ENCODE measurements at places on chromosomes 6 and 20.

GRCh38 chr6:162270966-162271365 lies 456.6 kb downstream of the PRKN start:
- no peak for DNase-seq

DNA sequence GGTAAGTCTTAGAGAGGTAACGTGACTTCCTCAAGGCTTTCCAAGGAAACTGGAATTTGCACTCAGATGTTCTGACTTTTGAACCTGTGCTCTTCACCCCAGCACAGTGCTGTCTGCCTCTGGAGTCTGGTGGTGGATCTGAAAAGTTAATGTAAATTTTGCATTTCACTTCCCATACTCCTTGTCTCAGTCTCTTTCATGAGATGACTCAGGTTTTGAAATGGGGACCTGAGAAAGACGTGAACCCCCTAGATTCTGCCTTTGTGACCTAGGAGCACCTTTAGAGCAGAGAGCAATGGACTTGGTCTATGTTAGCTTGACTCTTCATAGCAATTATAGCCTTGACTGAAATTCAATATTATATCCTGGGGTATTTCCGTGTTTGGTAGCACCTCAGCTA lies 223.0 kb downstream of the QKI start:
- no peak for DNase-seq

GRCh38 chr6:11848346-11848651 lies 69.7 kb upstream of the ADTRP start:
- no peak for DNase-seq

DNA sequence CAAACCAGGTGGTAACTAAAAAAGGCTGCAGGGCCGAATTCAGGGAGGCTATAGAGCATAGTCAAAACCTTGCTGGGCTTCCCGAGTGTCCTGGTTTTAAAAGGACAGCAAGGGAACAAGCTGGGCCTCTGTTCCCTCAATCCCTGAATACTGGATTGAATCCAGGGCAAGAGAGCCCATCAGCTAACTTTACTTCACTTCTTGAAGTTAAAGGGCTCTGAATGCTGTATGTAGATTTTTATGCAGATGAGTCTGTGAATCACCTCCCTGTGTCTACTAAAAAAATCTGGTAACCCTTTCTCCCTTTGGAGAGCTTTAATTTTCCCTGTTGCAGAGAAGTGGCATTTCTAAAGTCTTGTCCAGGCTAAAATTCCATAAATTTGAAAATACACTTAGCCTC lies 29.5 kb downstream of the LYRM4 start:
- no peak for DNase-seq

- DNase-seq, result no peak
Observed at GRCh38 chr20:49539481-49540231, 28.3 kb downstream of the PTGIS start.

DNA sequence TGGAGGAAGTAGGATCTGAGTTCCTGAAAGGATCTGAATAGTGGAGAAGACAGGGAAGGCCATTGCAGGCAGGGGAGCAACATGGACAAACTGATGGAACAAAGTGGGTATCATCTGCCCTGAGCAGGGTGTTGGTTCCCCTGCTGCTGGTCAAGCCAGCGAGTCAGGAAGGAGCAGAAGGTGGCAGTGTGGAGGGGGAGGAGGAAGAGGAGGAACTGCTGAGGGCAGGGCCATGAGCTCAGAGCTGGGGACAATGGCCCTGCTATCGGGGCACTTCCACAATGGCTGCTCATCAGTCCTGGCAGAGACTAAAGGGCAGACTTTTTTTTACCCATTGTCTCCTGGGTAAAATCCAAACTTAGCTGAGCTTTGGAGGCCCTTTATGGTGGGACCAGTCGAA lies 13.6 kb downstream of the CNBD2 start:
- no peak for DNase-seq

- no peak for DNase-seq
Observed at GRCh38 chr20:57783196-57783595, 73.4 kb upstream of the PMEPA1 start.

DNA sequence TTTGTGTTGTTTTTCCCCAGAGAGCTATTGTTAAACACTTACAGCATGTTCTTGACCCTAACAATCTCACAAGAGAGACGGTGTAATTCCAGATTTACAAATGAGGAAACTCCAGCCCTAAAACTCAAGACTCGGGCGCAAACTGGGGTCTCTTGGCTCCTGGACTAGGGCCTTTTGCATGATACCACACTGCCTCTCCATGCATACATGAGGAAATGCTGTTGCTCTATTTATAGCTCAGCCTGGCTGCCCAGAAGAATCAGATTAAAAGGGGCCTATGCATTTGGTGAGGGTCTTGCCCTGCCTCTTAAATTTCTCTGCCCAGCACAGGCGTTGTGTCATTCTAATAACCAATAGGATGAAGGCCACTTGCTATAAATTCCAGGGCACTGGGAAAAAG lies 30.5 kb upstream of the SNRPB2 start:
- no peak for DNase-seq

DNA sequence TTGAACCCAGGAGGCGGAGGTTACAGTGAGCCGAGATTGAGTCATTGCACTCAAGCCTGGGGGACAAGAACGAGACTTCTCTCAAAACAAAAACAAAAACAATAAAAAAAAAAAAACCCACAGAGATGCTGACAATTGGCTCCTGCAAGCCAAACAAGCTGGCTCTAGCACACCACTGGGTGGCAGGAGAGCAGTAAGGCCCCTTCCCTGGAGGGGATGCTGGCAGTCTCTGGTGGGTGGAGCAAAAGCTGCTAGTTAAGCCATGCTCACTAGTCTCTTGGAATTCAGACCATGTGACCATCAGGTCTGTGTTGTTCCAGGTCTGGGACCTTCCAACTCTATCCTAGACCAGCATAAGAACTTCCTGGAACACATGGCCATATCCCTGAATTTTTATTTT lies 18.9 kb upstream of the DSN1 start:
- no peak for DNase-seq

DNA sequence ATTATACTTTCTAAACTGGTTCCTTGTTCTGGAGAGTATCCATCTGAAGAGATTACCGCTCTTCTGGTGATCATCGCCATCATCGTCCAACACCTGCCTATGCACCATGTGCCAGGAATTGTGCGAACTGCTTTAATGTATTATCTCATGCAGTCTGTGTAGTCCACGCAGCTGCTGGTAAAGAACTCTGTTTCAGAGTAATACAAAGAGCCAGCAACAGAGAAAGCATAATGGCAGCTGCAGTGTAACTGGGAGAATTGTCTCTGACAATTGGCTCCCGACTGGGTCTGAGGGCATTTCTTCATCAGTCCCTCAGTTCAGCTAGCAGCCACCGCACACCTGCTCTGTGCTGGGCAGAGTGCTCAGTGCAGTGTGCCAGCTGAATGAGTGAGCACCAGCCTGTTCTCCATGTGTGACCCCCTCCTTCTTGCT lies 383.4 kb downstream of the GRIK2 start:
- no peak for DNase-seq

DNA sequence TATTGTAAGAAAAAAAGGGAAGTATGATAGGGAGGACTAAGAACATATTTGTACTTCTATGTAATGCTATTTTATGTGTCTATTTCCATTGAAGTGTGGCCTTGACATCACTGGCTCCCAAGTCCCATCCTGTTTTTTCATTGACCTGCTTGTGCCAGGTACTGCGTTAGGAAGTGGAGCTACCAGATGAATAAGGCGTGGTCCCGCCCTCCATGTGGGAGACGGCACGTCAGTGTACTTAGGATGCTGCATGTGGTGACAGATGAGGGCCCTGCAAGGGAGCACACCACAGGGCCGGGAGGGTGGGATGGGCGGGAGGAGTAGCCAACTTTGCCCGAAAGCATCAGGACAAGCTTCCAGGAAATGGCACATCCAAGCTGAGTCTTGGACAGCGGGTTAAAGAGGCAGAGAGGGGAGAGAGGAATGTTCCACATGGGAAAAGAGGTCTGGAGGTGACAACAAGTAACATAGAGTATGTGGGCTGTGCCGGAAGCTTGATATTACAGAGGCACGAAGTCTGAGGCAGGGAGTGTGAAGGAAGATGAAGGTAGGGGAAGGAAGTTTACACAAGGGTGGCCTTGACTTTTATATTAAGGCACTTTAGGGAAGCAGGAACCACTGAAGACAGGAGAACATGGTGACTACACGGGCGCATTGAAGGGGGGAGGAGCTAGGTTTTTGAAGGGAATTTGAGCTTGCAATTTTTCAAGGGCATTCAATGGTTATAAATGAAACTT lies 140.6 kb downstream of the MTHFD1L start:
- DNase-seq, result no peak

GRCh38 chr20:58707770-58708169 lies 15.2 kb downstream of the NPEPL1 start:
- DNase-seq, result no peak

DNA sequence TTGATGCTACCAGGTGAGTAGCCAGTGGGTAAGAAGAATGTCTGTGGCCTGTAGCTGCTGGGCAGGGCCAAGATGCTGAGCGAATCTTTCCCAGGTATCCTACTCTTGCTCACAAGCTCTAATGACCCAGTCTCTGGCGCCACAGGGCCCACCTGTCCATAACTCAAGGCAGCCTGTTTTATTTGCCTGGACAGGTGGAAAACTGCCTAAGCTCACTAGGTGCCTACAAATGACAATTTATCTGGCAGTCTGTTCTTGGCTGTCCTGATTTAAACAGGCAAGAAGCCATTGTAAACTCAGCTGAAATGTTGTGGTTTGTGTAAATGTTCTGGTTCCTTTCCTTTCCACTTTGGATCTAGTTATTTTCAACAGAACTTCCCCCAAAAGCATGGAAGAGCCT lies 113.3 kb downstream of the TCP11 start:
- no peak for DNase-seq

GRCh38 chr20:7980332-7981046 lies 39.1 kb downstream of the TMX4 start:
- DNase-seq, result no peak

DNA sequence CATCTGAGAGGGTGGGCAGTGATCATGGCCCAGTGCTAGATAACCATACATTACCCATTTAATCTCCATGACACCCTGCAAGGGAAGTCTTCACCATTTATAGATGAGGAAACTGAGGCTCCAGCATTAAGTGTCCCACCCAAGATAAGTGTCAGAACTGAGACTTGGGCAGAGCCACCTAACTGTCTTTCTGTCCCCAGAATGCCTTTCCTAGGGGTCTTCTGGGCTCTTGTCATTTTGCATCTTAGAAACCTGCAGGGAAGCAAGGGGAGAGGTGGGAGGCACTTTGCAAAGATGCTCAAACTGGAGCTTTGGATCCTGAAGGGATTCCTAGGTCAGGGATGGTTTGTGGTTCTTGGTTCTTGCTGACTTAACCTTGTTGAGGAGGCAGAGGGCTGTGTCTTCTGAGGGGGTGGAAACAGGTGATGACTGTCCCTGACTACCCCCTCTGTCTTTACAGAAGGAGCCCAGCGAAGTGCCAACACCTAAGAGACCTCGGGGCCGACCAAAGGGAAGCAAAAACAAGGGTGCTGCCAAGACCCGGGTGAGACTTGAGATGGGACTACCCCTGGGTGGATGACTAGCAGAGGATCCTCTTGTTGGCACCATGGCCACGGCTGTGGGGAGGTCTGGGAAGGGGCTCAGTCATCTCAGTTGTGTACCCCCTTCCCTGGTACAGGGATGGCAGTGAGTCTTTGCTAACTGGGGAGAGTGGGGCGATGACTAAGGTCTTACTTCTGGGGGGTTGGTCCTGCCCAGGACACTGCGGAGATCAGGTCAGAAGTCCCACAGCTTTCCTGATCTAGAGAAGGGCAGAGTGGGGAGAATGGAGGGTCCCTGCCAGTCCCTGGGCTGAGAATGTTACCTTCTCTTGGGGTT lies 5.8 kb downstream of the HMGA1 start:
- no peak for DNase-seq

GRCh38 chr6:135183002-135183531 lies 2.0 kb downstream of the MYB start:
- DNase-seq, result peak; percentile 45

DNA sequence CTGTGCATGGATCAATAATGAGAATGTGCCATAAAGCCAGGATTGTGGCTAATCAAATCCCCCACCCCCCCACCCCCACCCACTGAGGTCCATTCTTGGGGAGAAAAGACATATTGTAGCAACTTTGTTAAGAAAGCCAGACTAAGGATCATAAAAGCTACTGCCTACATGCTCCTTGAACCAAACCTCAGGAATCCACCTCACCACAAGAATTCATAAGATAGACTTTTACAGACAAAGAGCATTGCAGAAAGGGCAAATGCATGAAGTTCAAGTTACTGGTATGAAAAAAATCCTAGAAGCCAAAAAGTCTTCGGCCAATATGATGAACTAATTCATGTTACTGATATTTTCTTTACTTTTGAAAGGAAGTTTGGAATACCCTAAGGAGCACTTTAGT lies 187.9 kb upstream of the ARID1B start:
- no peak for DNase-seq

GRCh38 chr6:151719070-151719469 lies 88.4 kb upstream of the ESR1 start:
- DNase-seq, result no peak

DNA sequence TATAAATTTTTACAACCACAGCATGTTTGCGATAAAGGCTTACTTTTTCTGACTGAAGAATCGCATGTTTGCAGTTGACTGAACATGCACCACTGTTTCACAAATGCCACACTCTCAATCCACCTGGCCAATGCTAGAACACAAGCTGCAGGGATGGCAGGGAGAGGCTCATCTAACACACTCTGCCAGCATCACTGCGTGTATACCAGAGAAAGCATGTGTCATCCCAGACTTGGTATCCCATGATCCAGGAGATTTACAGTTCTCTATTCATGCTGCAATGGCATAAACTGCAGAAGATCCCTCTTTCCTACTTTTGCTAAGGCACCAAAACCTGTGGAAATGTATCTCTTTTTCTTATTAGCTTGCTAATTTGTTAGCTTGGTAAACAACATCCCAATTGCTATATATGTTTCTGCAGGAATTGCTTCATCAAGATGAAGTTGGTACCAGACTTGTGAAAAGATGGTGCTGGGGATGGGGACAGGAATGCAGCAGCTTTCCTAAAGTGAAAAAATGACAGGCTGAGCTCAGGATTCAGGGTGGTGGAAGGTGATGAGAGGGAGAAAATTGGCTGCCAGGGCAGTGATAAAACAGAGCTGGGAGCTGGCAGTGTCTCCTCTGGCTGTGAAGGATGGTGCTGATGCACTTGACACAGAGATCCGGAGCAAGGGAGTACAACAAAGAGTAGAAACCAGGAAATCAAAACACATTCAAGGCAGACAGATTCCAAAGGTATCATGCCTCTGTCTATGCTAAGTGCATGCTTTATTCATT lies 186.9 kb downstream of the HIVEP2 start:
- DNase-seq, result no peak

DNA sequence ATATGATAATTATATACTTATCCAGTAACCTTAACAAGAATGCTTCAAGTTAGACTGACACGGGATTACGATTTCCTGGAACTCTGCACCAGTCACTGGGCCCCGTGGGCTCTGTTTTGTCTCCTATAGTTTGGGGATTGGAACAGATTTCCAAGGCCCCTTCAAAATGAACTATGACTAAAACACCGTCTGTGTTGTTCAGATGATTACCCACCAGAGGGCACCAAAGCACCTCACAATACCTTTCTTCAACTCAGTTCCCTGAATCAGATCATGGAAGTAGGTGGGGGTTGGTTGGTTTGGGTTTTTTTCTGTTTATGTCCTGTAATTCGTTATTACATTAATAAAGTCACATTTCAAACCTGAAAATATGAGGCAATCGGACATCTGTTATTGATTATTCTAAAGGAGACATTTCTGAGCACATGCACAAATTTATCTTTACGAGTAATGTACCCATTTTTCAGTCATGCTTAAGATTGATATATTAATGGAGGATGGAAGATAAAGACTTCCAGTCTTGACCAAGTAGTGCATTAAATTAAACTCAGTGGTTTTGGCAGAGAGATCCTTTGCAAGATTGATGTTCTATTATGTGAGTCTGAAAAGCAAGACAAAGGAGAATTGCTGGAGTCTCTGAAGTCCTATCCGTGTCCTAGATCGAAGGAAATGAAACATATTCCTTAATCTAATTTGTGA lies 112.0 kb upstream of the COL21A1 start:
- DNase-seq, result peak; percentile 24
